Fibroblast of skin of back (primary cell): ENCODE measurements at places on chromosomes 6 and 20.

DNA sequence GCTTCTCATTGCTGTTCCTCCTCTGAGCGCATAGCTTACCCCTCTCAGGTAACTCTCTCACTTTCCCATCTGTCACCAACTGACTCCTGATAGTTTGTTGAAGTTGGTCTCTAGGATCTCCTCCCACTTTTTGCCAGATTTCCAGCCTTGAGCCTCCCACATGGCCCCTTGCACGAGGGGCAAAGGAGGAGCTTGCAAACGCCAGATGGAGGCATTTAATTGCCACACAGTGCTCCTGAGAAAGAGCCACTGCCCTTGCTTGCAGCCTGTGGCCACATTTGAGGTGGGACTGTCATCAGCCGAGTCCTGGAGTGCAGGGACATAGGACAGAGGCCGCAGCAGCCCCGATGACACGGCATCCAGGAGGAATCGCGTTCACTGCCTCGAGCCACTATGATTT lies 348.7 kb downstream of the SMOC2 start:
- no peak for DNase-seq

- no peak for DNase-seq
These were observed 6.9 kb downstream of the PSMF1 start for GRCh38 chr20:1125277-1125676.

DNA sequence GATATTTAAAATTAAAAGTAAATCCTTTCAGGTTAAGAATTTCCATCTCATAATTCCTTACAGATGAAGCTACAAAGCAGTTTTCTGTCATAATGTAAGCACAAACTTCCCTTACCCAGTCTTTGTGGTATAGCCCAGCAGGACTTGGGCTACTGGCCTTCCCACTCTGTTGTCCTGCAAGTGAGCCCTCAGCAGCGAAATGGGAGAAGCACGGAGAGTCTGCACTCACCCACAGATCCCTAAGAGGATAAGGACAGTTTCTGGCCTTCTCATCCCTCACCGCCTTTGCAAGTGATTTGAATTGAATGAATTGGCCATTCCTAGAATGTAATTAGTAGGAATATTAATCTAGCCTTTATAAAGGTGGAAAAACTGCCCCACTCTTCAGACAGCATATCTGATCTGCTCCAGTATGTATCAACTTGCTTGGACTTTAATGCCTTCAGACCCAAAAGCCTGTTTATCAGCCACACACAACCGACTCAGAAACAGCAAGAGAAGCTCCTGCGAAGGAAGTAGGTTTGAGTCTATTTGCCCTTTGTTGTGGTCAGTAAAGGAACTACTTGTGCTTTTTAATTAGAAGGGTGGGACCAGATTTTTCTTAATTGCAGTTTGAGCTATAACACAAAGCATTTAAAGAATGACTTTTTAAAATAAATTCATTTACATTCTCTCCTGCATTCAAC lies 29.9 kb upstream of the PRDM1 start:
- DNase-seq: no peak

- DNase-seq: no peak
These were observed 22.4 kb upstream of the FKBP1C start for GRCh38 chr6:63188828-63189227.

GRCh38 chr6:150204705-150205472 lies 62.0 kb downstream of the PPP1R14C start:
- no peak for DNase-seq

DNA sequence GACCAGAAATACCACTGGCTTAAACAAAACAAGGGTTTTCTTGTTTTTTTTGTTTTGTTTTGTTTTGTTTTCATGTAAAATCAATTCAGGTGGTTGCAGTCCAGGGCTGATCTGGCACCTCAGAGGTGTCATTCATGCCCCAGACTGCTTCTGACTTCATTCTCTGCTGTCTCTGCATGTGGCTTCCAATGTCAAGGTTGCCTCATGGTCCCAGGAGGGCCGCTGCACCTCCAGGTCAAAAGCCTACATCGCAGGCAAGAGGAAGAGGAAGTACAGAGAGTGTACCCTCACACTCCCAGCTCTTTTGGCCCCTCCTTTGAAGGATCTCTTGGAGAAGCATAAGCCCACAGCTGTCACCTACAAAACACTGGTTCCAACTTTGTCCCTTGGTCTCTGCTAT lies 1.4 kb upstream of the BTN3A1 start:
- DNase-seq: no peak

- peak; percentile 57 for DNase-seq
These were observed 12.1 kb upstream of the OCSTAMP start for GRCh38 chr20:46562373-46563169.

DNA sequence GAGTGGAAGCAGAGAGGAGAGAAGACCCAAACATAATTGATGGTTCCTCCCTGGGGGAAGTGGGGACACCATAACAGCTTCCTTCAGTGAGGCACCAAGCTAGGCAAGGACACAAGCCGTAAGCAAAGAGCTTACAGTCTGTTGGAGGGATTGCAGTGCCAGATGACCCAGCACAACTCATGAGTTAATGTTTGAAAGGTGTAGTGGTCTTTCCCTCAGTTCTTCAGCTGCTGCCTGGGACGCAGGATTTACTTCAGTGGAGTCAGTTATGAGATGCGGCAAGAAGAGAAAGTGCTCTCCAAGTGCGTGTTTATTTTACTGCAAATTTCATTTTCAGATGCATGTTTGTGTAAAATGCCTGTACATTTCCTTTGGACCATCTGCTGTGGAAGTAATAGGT lies 38.7 kb upstream of the SLC17A4 start:
- no peak for DNase-seq

GRCh38 chr6:159441704-159441981 lies 251.4 kb downstream of the SOD2 start:
- DNase-seq: no peak

DNA sequence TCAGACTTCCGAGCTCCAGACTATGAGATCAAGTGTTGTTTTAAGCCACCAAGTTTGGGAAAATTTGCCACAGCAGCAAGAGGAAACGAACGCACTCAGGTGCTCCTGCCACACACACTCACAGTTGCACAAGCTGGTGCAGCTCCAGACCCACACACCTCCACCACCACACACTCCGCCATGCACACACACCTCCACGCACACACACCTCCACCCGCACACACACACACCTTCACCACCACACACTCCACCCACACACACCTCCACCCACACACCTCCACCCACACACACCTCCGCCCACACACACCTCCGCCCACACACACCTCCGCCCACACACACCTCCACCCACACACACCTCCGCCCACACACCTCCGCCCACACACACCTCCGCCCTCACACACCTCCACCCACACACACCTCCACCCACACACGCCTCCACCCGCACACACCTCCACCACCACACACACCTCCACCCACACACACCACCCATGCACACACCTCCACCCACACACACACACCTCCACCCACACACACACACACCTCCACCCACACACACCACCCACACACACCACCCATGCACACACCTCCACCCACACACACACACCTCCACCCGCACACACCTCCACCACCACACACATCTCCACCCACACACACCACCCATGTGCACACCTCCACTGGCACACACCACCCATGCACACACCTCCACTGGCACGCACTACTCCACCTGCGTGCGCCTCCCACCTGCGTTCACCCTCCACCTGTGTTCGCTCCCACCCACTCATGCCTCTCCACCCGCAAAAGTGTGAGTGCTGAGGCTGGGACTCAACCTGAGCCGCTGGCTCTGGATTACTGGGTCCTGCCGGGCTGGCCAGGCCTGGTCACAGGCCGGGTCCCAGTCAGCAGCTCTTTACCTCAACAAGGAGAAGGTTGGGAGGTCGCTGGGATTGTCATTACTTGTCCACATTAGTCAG lies 175.6 kb downstream of the BMP7 start:
- no peak for DNase-seq

GRCh38 chr6:134741200-134741536 lies 208.7 kb downstream of the ALDH8A1 start:
- no peak for DNase-seq

DNA sequence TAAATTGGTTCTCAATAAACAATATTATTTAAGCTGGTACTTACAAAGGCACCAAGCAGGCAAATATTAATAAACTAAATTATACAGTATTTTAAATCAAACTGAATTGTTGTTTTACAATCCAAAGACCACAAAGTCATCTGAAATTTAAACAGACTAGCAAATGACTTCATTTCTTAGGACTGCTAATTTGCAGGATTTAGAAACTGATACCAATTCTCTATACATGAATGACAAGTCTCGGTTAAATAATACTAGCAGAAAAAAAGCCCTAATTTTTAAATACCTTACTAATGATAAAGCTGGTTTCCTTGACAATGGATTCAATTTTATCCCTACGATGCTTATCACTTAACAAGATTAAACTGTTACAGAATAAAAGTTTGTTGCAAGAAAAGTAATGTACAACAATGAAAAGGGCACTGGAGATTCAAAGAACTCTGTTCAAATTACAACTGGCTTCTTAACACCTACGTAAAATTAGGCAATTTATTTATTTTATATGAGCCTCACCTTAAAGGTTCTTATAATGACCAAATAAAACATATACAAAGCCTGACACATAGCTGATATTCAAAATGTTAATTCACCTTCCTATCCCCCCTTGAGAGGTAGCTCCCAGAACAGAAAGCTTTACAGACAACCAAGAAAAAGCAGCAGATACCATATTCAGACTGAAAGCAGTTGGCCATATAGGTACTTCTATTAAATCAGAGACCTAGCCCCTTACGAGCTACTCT lies 33.1 kb downstream of the HBS1L start:
- DNase-seq: no peak

DNA sequence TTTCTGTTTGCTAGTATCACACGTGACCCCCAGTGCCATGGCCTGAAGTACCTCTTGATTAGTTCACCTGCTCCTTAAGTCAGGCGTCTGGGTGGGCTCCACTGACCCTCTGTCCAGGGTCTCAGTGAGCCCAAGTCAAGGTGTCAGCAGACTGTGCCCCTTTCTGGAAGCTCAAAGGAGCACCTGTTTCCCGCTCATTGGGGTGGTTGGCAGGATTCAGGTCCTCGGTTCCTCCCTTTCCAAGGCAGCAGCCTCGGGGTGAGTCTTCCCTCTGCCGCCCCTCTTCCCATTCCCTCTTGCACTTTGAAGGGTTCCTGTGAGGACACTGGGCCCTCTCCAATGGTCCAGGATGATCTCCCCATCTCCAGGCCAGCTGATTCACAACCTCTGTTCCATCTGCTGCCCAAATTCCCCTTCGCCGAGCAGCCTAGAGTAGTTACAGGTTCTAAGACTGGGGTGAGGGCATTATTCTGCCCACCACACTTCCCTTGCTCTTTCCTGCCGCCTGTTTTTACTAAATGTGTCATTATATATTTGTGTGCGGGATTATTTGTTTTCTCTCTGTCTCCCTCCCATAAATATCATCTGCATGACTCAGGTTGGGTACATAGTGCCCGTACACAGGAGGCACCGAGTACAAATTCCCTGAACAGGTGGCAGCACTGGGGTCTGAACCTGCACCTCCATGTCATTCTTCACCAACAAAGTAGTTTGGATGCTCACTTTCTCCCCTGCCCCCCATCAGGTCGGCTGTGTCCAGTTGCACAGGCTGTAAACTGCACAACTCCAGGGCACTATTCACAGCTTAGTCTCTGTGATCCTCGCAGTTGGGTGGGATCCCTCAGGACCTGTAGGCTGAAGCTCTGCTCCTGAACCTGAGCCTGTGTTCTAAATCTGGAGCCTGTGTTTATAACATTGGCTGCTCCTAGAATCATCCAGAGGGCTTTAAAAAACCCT lies 58.5 kb downstream of the RBM38 start:
- no peak for DNase-seq

GRCh38 chr6:13766201-13766634 lies 48.1 kb downstream of the MCUR1 start:
- peak; percentile 78 for DNase-seq

DNA sequence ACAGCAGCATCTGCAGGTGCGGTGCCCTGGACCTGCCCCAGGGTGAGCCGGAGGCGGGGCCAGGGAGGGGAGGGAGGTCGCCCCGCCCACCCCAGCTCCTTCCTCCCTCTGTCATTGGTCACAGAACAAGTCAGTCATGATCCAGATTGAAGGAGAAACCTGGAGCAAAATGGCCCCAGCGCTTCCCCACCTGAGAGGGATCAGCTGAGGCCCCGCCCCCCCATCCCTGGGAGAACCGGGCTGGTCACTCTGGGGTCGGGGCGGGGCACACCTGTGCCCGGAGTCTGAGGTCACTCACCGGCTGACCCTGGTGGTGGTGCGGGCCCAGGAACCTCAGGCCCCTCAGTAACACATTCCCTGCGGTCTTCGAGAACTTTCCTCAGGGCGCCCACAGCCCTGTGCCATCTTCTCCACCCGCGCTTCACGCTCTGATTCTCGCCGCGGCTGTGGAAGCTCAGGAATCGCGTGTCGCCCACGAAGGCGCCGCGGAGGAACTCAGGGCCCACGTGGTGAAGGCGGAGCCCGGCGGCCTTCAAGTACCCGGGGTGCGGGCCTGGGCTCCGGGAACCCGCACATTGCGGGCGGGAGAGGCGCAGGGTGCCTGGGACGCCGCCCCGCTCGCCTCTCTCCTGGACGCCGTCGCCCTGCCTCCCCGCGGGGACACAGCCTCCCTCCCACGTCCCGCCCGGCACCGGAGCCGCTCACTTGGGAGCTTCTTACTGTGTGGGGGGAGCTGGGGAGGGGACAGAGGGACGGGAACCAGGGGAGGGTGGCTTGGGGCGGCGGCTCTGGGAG lies 36.4 kb upstream of the HLA-C start:
- DNase-seq: no peak

- no peak for DNase-seq
These were observed 243.1 kb upstream of the SLC35B3 start for GRCh38 chr6:8678466-8678865.

- no peak for DNase-seq
These were observed 897.0 kb upstream of the SLC35B3 start for GRCh38 chr6:9332241-9332780.

GRCh38 chr6:85418059-85418458 lies 31.8 kb upstream of the NT5E start:
- peak; percentile 92 for DNase-seq

DNA sequence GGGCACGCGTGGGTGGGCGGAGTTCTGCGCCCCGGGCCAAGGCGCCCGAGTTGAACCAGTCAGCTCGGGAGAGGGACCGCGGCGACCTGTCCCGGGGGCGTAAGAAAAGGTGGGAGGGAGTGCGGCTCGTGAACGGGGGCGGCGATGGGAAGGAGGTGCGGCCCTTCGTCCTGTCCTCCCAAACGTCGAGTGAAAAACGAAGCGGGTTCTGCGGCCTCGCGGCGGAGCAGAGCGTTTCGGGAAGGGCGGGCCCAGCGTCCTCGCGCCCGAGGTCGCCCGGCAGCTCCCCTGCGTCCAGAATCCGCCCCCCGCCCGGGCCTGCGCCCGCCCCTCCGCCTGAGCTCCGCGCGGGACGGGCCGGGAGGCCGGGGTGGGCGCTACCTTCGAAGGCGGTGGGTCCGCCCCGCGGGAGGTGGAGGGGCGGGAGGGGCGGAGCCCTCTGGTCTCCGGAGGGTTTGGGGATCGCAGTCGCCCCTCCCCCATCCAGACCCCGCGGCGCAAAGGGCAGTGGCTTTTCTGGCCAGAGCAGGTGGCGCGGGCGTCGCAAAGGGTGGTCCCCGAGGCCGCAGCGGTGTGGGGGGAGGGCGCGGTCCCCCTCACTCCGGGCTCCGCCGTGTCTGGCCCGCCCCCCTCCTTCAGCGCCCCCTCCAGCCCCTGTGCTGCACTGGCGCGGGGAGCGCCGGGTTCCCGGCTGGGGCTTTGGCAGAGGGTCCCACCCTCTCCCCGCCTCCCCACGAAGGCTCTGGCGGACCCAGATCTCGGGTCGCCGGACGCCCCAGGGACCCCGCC lies 838 bp downstream of the STMN3 start:
- peak; percentile 28 for DNase-seq

- no peak for DNase-seq
These were observed 57.6 kb downstream of the CBLN4 start for GRCh38 chr20:55947701-55948100.

GRCh38 chr6:104400844-104401243 lies 458.9 kb downstream of the HACE1 start:
- DNase-seq: no peak
